ENCODE measurements at places on chromosomes 2 and 18.
A peak's percentile ranks its signal among the peaks of the same experiment; 100 is the strongest.

DNA sequence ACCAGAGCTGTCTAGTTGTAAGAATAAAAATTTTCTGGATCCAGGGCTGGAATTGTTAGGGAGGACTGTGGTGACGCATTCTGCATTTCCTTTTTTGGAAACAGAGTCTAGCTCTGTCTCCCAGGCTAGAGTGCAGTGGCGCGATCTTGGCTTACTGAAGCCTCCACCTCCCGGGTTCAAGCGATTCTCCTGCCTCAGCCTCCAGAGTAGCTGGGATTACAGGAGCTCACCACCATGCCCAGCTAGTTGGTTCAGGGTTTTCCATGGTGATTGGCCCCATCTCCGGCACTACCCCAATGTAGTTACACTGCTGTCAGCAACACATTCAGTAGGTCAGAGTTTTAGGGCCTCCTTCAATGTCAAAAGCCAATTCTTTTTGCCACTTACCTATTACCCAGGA, 58.6 kb upstream of the RNF152 start:
- DNase-seq = no peak

DNA sequence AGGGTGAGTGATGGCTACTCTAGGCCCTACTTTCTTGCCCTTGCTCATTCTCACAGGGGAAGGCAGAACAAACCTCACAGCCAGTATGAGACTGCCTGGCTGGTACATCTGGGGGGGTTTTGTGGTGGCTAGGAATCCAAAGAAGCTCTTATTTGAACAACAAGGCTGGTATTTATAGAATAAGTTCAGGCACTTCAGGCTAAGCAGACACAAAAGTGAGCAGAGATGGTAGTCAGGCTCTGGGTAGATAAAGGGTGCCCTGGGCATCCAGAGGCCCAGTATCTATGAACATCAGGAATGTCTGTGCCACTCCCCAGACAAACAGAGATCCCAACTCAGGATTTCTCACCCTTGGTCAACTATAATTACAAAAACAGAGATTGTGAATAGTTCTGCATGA, 57.2 kb upstream of the RTN4 start:
- no peak for DNase-seq

- no peak for DNase-seq
Observed at GRCh38 chr2:120635146-120635545, 100.5 kb upstream of the GLI2 start.

DNA sequence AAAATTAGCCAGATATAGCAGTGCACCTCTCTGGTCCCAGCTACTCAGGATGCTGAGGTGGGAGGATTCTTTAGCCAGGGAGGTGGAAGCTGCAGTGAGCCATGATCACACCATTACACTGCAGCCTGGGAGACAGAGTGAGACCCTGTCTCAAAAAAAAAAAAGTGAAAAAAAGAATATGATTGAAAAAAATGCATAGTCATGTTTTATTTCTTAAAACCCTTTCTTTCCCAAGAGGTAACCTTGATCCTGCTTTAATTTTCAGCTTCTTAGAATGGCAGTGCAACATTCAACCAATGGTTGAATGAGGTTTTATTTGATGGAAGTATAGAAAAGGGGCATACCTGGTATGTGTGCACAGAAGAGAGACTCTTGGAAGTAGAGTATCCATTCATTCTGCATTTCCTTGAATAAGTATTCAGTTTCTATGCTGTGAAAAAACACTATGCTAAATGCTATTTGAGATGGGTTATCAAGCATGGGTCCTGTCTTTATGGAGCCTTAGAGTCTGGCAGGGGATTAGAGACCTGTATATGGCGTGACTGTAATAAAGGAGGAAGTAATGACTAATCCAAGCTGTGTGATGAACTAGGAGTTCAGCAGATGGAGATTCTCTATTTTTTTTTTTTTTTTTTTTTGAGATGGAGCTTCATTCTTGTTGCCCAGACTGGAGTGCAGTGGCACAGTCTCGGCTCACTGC, 146.3 kb downstream of the WDSUB1 start:
- DNase-seq = no peak

- DNase-seq = no peak
Observed at GRCh38 chr2:232455426-232456255, at the start of gene ALPI. Gene ALPI (plus strand): TSS chr2:232456153. CDS start chr2:232456200, 47 bp downstream.

- DNase-seq = no peak
Observed at GRCh38 chr2:150484006-150484405, 3.5 kb downstream of the RND3 start.

GRCh38 chr2:70922235-70923234, 13.2 kb upstream of the ATP6V1B1 start:
- no peak for DNase-seq

- no peak for DNase-seq
Observed at GRCh38 chr2:201789395-201789794, 8.7 kb upstream of the ALS2 start.

DNA sequence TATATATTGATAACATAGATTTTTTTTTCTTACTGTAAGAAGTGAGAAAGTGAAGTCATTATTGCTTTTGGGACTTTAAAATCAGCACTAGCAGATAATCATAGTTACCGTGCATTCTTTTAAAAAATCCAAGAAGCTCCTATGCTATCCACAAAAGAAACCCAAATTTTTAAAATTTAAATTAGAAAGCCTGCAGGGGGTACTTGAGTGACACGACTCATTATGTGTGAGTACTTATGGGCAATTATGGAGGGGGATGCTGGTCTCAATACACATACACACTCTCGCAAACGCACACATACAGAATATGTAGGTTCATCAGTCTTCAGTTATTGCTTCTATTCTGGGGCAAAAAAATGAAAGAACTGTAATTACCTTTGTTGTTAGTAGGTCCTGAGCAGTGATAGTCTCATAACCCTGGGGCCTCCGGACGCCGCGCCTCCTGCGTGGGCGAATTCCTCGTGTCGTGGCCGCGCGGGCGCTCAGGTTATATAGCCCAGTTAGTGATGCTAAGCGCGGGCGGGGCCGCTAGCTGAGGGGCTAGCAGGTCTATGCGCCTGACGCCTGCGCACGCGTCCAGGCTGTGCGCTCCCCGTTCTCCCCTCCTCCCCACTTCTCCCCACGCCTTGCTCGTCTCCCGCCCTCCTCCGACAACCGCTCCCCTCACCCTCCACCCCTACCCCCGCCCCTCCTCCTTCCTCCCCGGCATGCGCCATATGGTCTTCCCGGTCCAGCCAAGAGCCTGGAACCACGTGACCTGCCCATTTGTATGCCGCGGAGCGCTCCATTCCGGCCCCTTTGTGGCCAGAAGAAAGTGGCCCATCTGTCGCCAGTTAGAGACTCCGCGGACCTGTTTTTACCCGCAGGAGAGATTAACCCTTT, at the start of gene NEUROD1:
Gene NEUROD1 (minus strand): TSS at position 463 of the 882 bp plus-strand sequence. CDS start 1,657 bp downstream, outside the sequence.
- peak; percentile 98 for DNase-seq

GRCh38 chr2:194705398-194705797, 951.6 kb upstream of the SLC39A10 start:
- no peak for DNase-seq

DNA sequence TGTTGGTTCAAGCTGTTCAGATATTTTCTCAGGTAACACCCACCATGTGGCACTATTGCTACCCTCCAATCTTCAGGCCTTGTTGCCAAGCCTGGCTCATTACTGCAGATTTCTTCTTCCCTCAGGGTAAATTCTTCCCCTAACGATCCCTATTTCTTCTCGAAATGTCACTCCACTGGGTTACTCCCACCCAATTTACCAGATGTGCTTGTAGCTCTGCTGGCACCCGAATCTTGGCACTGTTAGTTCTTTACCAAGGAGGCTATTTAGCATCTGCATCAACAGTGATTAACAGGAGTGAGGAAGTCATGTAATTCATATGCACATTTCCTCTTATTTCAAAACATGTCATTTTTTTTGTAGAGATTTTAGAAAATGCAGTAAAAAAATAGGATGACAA, 217.1 kb upstream of the CYRIA start:
- DNase-seq = no peak

- no peak for DNase-seq
Observed at GRCh38 chr2:148721520-148721931, 77.0 kb downstream of the EPC2 start.

DNA sequence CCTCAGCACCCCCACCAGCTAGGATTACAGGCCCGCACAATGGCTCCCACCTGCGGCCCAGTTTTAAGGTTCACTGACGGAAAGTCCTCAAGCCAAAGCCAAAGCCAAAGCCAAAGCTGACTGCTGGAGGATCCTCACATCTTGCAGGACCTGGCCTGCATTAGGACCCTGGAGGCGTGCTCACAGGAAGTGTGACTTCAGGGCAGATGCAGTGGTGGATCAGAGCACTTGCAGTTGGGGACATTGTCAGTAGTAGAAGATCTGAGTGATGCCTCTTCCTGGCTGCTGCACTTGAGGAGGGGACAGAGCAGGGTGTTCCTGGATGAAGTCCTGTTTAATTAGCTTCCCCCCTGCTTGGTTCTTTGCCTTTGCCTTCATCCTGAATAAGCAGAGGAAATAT, 69.0 kb upstream of the ALPP start:
- DNase-seq = no peak

GRCh38 chr18:44411262-44411905, 269.3 kb upstream of the SETBP1 start:
- DNase-seq = no peak

DNA sequence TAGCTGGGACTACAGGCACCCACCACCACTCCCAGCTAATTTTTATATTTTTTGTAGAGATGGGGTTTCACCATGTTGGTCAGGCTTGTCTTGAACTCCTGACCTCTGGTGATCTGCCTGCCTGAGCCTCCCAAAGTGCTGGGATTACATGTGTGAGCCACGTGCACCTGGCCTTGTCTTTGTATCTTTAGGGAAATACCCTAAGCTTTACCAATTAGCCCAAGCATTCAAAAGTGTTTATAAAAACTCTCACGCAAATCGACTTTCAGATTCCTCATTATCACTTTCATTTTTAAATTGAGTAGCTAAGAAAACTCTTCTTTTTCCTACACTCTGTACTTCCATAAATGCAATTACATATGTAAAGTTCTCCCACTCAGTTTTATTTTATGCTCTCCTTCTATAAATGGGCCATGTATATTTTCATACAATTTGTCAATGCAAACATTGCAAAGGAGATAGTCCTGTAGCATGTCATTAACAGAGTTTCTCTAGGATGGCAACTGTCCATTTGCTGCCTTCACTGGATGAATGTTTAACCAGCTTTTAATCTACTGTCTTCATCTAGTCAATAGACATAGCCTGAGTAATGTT, 326.2 kb upstream of the LRATD1 start:
- DNase-seq = no peak

DNA sequence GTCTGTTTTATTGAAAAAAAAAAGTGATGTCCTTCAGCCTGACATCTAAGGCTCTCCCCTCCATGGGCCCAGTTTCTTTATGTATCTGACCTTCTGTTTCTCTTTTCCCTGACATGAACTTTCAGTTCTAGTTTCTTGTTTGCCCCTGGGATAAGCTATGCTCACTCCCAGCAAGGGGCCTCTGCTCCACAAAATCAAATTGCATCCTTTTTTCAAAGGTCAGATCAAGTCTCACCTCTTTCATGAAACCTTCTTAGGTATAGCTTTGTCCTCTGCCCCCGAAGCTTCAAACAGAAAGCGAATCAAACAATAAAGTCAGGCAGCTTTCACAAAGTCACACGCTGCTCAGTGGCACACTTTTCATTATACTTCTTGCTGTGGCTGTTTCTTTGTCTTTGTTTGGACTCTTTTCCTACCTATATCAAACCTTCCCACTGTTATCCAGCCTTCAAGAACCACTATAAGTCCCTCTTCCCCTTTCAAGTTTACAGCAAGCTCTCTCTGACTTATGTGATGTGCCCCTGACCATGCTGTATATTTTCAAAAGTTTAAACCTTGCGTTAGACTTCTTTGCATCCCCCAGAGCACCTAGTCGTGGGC, 23.3 kb downstream of the MAP3K19 start:
- DNase-seq = no peak

- no peak for DNase-seq
Observed at GRCh38 chr2:114525955-114526354, 83.5 kb downstream of the DPP10 start.

DNA sequence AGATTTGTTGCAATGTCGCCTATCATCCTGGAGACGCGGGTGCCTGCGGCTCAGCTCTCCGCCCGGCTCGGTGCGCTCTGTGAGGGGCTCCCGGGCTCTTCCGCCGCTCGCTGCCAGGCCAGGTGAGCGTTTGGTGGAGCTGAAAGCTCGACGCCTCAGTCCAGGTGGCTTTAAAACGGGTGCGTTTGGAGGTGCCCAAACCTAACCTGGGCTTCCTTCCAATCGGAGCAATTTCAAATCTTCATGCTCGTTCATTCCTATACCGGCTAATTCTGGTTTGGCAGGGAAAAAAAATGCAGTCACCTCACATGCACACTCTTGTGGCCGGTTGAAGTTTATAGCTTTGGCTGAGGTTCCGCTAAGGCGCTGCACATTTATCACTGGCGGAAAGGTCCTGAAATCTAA, at the start of gene SLC16A14:
Gene SLC16A14 (minus strand): TSS at position 274 of the 405 bp plus-strand sequence. CDS start 9,572 bp downstream, outside the sequence.
- DNase-seq = peak; percentile 30

DNA sequence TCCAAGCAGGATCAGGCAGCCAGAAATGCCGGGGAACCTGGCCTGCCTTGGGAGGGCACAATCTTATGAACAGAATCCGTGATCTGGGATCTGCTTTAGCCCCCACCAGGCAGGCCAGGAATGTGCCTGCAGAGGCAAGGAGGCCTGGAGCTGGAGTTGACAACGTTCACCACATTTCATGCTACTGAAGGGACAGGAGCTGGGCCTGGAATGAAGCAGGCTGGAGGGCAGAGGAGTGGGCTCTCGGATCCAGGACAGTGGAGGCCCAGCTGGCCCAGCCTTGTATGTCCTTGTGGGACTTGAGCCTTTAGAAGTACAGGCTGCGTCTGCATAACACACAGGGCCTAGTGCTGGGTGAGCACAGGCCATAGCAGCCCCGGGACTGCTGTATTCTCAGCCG, 91.8 kb downstream of the KLHL29 start:
- no peak for DNase-seq

GRCh38 chr2:170503971-170504809, 210.9 kb upstream of the SP5 start:
- no peak for DNase-seq

DNA sequence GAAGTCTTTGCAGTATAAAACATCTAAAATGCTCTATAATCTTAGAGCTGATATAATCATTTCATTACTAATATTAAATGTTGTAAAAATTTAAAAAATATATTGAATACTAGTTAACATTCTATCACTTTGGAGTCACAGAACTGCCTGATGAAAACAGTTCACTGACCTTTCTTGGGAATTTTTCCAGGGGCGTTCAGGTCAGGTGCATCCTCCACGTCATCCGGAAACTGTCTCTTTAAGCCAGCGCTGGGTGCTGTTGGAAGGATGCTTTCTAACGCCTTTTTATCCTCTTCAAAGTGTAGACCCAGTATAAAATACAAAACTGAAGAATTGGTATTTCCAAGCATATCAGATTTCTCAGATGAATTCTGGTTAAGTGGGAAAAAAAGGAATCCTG, 22.8 kb downstream of the LONRF2 start:
- no peak for DNase-seq

GRCh38 chr2:239166201-239166834, 234.5 kb downstream of the HDAC4 start:
- DNase-seq = no peak

DNA sequence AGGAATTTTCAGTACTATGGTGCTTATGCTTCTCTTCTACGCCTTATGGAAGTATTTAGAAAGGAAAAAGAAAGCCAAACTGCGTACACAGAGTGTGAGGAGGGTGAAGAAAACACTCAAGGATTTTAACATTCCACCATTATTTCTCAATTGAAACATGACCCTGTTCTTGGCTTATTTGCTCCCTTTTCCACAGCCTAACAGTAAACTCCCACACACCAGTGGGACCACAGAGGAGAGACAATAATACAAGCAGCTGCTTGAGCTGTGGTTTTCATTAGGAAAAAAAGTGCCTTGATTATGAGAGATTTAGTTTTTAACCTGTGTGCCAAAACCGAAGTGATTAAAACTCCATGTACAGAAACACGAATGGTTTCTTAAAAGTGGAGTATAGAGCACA, 134.3 kb downstream of the MEP1B start:
- no peak for DNase-seq
